ENCODE measurements at places on chromosomes 6 and 20.

- no peak for DNase-seq
Measured at GRCh38 chr20:56605261-56605996, 23.7 kb upstream of the TFAP2C start.

DNA sequence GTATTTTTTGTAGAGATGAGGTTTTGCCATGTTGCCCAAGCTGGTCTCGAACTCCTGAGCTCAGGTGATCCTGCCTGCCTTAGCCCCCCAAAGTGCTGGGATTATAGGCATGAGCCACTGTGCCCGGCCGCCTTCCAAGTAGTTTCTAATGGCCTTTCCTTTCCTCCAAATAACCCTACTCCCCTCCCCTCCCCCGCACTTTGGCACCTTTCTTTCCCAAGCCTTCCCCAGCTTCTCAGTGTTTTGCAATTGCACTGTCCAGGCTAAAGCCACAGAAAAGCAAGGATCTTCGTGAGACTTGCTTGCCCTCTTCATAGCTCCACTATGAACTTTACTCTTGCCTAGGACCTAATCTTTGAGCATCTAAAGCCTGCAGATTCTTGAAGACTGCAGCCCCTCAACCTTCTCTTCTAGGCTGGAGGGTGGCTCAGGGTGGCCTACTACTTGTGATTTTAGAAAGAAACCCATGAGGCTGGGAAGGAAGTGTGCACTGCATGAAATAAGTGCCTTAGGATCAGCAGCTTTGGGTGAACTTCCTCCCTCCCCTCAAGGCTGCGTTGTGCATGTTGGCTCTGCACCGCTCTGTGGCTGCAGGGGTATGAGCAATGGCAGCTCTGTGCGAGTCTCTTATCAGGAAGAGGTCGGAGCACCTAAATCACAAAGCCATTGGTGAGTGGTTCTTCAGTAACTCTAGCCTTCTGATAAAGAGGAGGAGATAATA lies 152.4 kb upstream of the SNX9 start:
- DNase-seq = no peak

GRCh38 chr6:158191761-158192160 lies 23.6 kb downstream of the GTF2H5 start:
- no peak for DNase-seq

- DNase-seq = no peak
Measured at GRCh38 chr20:8078528-8078914, 53.5 kb upstream of the PLCB1 start.

GRCh38 chr6:5569491-5569890 lies 308.2 kb downstream of the FARS2 start:
- no peak for DNase-seq

DNA sequence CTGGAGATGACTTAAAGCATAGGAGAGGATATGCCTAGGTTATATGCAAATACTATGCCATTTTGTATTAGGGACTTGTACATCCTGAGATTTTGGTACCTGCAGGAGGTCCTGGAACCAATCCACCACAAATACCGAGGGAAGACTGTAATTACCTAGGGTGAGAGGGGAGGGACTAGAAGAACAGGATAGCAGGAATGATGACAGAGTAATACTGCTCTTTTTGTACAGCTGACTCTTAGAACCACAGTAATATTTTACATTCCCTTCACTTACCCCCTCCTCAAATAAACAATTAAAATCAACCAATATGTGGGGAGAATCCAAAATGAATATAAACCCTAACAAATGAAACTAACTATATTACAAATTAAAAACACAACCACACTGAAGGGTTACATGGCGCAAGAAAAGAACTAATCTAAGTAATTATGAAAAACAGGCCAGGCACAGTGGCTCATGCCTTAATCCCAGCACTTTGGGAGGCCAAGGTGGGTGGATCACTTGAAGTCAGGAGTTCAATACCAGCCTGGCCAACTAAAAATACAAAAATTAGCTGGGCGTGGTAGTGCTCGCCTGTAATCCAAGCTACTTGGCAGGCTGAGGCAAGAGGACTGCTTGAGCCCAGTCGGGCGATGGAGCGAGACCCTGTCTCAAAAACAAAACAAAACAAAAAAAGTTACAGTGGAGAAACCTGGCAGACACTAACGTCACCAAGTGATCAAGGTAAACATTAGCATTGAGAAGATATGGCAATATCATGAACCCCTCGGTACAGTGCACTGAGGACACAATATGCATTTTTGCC lies 37.1 kb downstream of the MAP1LC3A start:
- no peak for DNase-seq

DNA sequence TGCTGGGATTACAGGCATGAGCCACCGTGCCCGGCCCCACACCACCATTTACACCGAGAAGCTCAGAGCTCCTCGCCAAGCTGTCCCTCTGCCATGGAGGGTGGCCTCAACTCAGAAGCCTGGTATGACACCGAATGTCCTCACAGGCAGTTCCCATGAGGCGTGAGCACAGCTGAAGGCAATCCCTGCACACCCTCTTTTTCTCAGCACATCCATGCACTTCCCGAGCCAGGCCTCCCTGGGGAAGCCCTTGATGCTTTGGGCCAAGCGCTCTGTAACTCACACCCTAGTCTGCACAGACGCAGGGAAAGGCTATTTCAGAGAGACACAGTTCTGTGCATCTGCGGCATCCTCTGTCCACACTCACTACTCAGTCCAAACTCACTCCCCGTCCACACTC lies 18.4 kb downstream of the THBS2 start:
- no peak for DNase-seq

GRCh38 chr20:24827603-24828295 lies 121.3 kb upstream of the CST7 start:
- no peak for DNase-seq

All from AG09319 (cell line).